Large intestine (tissue), 12 donors: ENCODE measurements at places on chromosomes 4 and X.
A peak's percentile ranks its signal among the peaks of the same experiment; 100 is the strongest.

GRCh38 chr4:67550857-67551256, 5.6 kb upstream of the CENPC start:
- DNase-seq, result no peak

DNA sequence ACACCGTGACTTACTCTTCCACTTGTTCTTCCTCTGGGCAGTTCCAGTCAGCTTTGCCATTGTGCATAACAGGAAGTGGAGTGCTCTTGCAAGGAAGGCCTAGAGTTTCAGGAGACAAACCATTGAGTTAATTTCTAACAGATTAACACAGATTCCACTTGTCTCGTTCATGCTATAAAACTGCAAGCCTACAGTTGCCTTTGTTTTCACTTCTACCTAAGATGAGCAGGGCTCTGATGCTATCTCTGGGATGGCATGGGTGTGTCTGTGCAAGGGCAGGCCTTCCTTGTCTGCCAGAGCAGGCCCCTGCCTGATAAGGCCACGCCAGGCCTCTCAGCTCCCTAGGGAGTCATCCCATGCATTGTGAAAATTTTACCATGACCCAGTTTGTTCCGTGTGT, 67.7 kb upstream of the PGRMC2 start:
- peak; percentile 21 for DNase-seq

GRCh38 chr4:5045097-5045496, 6.2 kb upstream of the STK32B start:
- DNase-seq, result no peak

- DNase-seq, result no peak
Measured at GRCh38 chr4:105193536-105193935, 46.9 kb downstream of the TET2 start.

DNA sequence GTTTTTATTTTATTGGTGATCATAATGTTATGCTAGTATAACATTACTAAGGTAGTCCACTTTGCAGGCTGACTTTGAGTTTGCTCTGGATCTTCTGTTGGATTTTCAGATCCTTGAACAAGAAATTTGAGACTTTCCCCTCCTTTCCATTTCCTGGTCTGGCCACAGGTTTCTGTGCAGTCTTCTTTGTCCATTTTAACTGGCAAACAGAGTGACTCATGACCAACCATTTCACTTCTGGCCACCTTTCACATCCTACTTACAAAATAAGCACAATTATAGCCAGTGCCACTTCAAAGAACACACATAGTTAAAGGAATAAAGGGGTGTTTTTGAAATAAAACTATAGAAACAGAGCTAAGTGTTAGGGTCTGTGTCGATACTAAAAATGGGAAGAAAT, 8.4 kb downstream of the ANK2 start:
- DNase-seq, result no peak

DNA sequence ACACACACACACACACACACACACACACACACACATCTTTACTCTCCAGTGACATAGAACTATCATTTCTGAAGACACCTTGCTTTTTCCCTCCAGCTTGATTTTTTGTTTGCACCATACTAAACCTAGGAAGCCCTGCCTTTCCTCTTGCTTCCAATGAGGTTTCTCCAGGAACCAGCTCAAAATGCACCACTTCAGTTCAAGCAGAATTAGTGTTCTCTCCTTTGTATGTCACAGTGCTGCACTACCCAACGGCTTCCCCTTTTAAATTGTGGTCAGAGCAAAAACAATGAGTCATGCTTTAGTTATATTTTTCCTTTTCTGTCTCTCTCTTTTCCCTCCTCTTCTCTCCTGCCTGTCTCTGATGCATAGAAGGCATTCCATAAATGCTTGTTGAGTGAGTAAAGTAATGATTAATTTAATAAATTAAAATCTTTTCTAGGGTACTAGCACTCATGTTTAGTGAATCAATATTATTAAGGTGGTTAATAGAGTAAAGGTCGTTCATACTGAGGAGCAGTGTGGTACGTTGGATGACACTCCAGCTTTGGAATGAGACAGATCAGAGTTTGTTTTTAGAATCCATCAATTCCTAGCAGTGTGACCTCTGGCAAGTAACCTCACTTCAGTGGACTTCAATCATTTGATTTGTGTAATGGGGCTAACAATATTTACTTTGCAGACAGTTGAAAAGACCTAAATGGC, 5.9 kb downstream of the RTL3 start:
- DNase-seq, result no peak

DNA sequence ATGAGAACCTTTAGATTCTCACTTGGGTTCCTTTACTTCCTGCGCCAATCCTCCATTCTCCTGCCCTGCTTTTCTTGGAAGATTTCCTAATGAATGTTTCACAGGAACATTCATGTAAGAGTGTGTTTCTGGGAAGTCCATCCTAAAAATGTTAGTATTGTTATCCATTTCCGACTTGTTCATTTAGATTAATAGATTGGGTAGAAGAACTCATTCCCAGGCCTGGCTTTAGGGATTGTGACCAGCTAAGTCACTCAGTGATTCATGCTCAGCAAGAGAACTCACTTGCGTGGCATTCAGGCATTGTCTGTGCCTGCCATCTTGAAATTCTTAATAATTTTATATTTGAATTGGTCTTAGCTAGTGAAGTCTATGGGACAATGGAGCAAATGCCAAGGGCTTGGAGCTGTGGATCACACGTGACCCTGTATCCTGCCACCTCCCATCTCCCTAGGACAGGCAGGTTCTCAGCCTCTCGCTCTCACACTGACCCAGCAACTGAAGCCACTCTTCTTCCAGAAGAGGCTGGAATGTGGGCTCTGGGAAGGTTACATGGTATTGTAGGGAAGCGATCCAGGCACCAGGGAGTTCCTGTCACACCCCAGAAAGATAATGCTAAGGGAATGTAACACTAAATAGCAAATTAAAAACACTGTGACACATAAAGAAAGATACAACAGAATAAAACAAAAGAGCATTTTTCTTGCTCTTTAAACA, 562.1 kb downstream of the TMA16 start:
- DNase-seq, result no peak

DNA sequence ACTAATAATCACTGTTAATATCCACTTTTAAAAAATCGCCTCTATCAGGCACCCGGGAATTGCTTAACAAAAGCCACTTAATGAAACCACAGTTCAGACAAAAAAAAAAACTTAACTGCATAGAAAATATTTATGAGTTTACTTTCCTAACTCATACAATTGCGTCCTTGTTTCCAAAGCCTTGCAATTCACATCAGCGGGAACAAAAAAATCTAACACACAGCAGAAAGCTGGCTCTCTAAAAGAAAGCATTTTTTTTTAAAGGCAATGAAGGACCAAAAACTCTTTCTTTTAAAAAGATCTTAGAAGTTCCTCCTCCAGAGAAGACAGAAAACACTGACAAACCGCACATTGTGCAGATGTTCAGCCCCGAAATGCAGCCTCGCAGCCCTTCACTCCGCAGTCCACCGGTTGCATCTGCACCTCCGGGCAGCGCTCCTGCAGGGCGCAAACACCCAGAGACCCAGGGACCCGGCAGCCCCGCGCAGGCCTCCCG, 812 bp downstream of the FAT1 start:
- DNase-seq, result no peak

DNA sequence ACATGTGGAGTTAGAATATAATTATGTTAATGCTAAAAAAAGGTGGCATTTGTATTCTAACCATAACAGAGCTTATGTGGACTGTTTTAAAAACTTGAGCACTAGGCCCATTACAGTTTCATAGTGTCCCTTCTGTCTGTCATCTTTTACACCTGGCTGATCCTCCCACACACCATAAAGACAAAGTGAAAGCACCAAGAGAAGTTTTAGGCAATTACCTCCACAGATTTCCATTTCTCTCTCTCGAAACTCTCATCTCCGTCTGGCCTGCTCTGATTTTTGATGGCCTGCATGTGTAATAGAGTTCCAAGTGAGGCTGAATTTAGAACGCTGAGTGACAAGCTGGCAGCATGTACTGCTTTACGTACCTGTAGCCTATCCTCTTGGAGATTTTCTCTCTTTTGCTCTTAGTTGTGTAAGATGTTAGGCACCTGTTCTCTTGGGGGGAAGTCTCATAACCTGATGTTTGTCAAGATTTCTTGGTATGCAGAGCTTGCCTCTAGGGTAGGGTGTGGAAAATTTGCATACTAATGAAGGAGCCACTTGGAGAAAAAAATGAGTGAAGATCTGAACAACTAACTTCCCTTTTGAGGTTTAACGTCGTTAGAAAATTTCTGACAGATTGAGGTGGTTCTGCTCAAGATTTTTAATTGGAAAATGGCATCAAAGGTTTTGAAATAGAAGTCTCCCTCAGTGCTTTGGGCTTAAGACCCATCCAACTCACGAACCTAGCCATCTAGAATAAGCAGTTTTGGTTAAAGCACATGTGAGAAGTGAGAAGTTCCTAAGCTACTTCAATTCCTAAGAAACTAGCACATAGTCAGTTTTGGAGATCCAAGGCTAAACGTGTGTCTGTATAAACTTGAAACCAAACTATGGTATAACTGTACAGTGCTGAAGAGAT, 57.6 kb upstream of the RAP1GDS1 start:
- no peak for DNase-seq

DNA sequence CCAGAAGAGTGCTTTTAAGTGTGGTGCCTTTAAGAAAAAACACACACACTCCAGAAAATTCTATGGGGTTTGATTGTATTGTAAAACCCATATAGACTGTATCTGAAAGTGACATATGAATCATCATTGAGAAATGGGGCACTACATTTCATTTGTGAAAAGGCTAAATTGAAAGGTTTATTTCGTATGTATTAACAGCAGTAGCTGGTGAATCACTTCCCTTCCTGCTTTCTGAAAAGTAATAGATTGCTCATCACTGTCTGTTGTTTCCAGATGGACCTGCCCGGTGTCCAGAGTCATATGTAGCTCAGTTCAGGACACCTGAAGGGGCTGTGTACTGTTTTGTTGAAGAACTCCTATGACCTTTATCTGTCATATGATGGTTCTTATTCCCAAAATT, 28.1 kb upstream of the HPRT1 start:
- no peak for DNase-seq

GRCh38 chr4:182494103-182494502, 250.9 kb downstream of the TENM3 start:
- no peak for DNase-seq

- DNase-seq, result no peak
Measured at GRCh38 chr4:78369679-78370078, 181.9 kb upstream of the ANXA3 start.

GRCh38 chrX:21831496-21831895, 7.9 kb upstream of the MBTPS2 start:
- no peak for DNase-seq

- peak; percentile 7 for DNase-seq
Measured at GRCh38 chrX:107629540-107629909, 1.2 kb downstream of the PRPS1 start.
